ENCODE measurements at places on chromosomes 12 and 14.

DNA sequence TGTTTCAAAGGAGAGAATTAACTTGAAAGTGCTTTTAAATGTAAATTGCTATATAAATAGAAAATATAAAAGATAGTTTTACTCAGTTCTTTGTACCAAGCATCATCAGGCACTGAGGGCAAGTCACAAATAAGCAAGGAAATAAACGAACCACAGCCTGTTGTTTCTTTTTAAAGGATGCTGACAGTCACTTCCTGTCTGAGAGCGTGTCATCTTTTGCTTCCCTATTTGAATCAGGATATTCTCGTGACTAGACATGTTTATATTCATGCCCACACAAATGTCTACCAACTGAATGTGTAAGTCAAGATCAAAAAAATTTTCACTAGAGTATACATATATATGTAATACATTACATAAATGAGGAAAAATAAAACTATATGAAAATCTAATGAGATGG is 31.4 kb upstream of the SLC2A13 start:
- no peak for DNase-seq

- DNase-seq, result no peak
Observed at GRCh38 chr12:15268927-15269552, 47.8 kb upstream of the RERG start.

DNA sequence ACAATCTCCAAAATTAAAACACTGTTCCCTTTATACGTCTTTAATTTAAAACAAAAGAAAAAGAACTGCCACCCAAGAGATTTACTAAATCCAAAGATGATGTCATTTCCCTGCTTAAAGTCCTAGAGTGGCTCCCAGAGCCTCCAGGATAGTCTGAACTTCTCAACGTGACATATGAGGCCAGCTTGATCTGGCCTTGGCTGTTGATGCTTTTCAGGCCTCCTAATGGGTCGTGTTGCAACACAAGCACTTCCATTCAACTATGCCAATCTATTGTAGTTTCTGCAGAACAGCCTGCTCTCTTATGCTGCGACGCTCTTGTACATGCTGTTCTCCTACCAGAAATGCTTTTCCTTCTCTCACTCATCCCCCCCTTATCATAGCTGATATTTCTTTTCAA is 35.7 kb downstream of the LGR5 start:
- no peak for DNase-seq

DNA sequence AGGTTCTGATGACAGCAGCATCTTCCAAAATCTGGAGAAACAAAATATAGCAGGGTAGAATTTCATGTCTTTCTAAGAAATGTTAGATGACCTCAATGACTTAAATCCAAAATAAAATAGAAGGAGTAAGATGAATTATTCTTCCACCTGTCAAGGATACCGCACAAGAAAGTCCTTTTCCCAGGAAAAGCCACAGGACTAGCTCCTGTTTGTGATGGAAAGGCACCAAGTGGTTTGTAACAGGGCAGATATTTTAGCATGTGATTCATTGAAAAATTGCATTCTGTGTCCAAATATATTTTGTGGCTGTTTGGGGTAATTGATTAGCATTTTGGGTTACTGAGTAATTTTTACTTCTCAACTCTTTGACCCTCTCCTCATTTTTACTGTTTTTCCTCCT is 2.7 kb downstream of the CD163L1 start:
- DNase-seq, result no peak

- DNase-seq, result no peak
Observed at GRCh38 chr14:33767586-33768457, 183.1 kb downstream of the EGLN3 start.

- peak; percentile 38 for DNase-seq
Observed at GRCh38 chr12:121538699-121539061, 42.1 kb downstream of the KDM2B start.

DNA sequence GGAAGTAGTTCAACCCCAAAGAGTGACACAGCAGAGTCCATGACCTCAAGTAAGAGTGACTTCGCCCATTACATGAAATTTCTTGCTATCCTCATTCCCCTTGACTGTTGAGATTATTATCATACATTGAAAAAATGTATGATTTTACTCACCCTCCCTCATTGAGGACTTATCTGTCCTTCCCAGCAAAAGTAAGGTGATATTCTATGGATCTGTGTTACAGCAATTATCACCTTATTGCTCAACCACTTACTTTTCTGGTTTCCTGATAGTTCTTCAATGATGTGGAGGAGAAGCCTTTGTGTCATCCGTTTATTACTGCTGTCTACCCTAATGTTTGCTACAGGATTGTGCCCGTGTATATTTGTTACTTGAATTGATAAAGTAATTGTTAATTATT is 306.2 kb downstream of the TRHDE start:
- DNase-seq, result no peak

DNA sequence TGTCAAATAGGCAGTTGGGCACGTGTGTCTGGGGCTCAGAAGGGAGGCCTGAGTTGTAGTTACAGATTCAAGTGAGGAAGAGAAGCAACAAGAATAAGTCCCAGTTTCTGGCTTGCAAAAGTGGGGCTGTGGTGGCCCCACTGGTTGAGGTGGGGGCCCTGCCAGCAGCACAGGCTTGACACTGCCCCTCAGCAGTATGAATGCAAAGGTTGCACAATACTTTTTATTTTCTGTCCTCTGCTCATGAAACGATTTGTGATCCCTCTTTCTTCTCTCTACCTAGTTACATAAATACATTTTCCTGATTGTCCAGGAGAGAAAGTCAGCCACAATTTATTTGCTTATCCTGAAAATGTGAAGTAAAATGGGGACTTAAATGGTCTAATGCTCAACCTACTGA is 577.8 kb downstream of the AACS start:
- DNase-seq, result no peak

DNA sequence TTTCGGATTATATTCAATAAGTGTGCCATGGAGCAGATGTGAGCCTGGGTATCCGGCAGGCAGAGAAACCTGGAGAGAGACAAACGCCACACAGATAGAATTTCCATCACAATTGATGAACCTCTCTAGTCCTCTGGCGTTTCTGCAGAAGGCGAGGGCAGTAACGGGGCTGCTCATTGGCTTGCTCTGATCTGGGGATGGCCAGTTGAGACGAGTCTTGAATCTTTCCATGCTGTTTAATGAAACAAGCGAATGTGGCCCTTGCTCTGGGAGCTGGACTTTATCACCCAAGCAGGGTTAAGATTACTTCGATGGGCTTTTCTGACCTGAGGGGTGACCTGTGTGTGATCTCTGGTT is 42.4 kb upstream of the CLMN start:
- peak; percentile 42 for DNase-seq

DNA sequence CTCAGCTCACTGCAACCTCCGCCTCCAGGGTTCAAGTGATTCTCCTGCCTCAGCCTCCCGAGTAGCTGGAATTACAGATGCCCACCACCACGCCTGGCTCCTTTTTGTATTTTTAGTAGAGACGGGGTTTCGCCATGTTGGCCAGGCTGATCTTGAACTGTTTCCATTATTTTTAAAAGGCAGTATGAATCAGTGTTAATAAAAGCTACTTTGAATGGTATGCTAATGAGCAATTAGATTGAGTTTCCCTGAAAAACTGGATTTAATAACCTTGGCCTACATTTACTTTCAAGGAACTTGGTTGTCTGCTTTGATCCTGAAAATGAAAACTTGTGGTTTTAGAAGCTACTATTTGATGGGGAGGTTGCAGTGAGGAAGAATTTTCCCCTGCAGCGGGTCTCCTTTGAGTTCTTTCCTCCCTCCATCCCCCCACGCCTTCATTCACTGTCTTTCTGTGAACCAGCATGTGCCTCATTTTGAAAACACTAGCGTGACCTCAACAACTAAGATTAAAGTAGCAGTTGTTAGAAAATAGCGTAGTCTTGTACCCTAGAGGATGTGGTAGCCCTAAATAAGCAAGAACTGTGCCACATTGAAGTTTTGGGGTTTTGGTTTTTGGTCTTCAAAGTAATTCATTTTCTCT is 17.8 kb upstream of the RPS6KA5 start:
- no peak for DNase-seq

DNA sequence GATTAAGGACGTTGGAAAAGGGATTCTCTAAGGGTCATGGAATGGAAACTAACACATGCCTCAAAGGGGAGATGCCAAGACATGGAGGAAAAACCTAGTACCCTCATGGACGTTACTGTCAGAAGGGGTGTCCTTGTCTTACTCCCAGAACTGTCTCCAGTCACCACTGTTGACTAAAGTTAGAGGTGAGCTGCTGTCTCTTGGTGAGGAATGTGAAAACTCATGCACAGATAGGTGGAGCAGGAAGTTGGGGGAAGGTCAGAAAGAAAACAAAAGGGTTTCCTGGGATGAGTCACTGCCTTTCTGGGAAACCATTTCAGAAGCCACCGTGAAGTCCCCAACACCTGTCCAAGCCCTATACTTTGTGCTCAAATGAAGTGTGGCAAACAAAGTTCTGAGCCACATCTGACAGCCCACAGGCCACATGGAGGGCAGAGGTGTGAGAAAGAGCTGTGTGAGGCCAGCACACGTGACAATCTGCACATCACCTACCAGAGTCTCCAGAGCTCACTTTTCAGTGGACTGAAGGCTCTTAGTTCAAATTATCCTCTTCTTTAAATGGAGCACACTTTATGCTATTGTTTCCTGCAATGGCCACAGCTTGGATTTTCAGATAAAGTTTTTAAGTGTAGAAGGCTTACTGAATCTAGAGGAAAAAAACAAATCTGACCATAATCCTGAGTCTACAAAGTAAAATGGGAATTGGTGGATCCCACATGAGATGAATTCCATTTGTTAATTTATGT is 92.9 kb upstream of the EGLN3 start:
- no peak for DNase-seq

DNA sequence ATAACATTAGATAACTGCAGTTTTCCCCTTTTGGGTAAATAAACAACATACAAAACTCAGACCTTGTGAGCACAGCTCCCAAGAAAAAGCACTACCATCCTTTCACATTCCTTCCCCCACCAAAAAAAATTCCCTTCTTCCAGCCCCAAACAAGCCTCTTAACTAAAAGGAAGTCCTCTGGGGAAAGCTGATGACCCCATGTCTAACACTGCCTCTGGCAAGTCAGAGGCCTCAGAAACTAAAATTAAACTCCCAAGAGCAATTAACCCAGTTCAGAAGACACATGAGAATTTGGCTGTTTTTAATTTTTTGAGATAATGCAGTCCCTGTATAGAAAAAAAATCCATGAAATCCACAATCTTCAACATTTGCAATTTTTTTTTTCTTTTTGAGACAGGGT is 127.7 kb downstream of the SPTSSA start:
- DNase-seq, result no peak

GRCh38 chr12:51009056-51009440 is 17.1 kb downstream of the SLC11A2 start:
- DNase-seq, result no peak

DNA sequence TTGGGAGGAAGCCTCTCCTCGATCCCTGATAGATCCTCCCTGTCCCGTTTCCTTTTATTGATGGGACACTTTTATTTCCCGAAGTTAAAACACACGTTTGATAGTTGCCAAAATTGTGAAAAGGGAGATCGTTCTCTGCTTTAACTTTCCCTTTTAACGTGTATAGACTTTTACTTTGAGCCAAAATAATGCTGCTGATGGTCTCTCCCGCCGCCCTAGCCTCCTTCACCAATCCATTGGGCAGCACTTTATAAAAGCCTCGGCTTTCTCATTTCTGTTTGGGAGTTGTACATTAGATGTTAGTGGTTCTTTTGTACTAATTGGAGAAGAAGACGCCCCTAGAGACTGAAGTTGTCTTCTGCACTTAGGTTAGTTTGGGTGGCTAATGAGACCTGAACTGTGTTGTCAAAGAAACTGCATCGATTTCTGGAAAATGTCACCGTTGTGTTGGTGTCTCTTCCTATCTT is 1.4 kb downstream of the TMTC2 start:
- DNase-seq, result no peak

GRCh38 chr14:81122326-81122725 is 98.4 kb downstream of the GTF2A1 start:
- no peak for DNase-seq

GRCh38 chr14:103740991-103741689 is 25.5 kb downstream of the ZFYVE21 start:
- no peak for DNase-seq

DNA sequence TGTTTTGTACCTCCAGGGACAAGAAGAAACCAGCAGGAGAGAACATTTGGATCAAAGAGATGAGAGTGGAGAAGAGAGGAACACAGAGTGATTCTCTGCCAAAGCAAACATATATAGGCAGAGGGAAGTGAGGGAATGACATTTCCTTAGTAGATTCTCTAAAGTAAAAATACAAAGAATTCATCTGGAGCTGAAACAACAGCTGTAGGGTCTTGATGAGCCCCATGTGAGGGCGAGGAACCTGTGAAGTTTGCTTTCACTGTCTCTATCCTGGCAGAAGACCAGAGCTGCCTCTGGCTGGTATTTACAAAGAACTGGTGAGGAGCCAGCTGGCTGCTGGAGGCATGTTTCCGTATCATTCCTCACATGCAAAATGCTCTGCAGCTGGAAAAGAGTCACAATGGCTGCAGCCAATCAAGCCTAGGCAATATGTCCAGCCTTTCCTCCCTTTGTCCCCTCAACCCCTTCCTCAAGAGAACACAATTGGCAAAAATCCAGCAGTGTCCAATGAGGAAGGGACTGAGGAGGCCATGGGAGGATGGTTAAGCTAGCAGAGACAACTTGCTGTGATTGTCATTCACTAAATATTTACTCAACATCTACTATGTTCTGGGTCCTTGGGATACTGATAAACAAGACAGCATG is 122.5 kb downstream of the PHLDA1 start:
- no peak for DNase-seq

DNA sequence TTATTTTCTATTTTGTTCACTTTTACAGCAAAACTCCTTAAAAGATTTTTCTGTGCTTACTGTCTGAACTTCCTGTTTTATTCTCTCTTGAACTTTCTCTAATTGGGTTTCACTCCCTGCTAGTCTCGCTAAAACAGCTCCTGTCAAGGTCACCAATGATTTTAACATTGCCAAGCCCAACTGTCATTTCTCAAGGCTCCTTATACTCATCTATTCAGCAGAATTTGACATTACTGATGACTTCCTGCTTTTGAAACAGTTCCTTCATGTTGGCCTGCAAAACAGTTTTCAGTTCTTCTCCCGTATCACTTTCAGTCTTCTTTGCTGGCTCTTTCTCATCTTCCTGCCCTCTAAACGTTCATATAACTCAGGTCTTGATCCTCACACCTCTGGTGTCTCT is 268.5 kb upstream of the USP15 start:
- DNase-seq, result no peak

DNA sequence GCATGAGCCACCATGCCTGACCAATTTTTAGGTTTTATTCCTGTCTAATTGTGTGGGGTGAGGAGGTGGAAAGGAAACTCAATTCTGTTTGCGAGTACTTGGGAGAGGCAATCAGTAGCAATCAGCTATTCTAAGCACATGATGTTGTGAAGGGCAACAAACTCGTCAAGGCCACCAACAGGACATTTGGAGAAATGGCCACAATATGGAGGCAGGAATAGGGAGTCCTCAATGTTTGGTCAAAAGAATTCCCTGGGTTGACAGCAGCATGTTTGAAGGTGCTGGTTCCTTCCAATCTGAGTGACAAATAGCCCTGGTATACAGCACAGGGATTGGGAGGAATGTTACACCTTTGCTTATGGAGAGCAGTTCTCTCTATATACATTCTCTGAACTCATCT is 32.7 kb upstream of the USP44 start:
- DNase-seq, result no peak
